Lower lobe of right lung (tissue), 2 donors: ENCODE measurements at places on chromosomes 5 and 9. TPM values are rescaled to one million over a fixed set of nuclear protein-coding genes. Genes with fewer than 3 reads are reported as not detected.

PCDHA12 gene
- 6.6 TPM for total RNA-seq

DNA sequence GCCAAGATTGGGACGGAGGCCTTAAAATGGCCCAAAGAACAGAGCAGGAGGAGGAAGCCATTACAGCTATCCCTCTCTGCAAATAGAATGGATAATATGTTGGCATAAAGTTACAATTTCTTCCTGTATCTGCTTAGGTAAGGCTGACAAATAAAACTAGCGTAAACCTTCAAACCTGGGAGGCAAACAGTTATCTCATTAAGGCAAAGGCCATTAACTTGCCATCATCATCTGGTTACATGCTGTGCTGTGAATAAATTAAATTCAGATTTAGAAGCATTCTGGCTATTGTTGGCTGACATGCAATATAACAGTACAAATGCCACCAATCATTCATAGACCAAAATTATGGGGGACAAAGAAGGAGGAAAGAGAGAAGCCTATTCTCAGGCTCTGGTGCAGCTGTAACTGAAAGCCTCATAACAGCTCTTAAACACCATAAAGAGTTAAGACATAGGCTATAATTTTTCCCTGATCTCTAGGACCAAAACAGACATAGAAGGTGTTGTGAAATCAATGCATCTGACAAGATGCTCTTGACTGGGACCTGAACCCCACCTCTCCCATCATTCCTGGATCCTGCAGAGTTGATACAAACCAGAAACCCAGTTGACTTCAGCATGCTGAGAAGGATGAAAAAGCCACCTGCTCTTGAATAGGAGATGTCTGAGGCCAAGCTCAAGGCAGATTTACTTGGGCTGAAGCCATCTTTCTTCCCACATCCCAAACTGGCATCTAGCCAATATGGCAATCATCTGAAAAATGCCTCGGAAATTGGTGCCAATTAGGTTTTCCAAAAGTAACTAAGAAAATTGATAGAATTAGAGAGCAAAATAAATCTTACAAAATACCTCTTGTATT, 62.5 kb downstream of the PLCXD3 start:
- H3K36me3 ChIP-seq, result no peaks in the 10 kb centered on the region
- no peaks in the 10 kb centered on the region for H3K27me3 ChIP-seq
- no peak overlapping the region for H3K27ac ChIP-seq
- DNase-seq, result no peak
- H3K4me1 ChIP-seq, result no peaks in the 10 kb centered on the region

DNA sequence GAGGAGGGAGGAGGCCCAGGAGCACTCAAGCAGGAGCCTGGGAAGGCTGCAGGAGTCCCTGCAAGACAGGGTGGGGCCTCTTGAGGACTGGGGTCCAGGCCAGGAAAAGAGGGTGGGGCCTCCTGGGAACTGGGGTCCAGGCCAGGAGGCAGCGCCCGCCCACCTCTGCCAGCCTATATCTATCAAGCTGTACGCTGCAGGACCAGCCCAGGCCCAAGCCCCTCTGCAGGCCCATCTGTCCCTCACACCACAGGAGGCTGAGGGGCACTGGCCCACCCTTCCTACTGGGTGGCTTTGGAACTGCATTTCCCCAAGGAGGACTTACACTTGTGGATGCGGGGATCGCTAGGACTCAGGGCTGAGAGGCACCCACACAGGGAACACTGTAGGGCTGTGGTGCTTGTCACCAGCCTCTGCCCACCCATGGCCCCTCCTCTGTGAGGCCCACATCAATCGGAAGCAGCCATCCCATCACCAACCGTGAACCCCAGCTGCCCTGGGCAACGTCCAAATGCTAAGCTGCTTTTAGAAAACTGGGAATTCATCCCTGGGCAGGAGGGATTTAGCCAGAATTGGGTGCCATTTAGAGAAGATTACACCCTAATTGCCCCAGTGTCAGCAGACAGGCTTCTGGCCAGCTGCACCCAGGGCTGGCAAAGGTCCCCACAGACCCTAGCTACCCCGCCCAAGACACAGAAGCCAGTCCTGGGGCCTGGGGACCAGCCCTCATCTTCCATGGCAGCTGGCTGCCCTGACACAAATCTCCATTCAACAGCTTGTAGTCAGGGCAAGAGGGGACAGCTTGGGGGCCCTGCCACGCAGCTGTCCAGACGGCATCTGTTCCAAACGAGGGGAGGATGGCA, 15.3 kb downstream of the BICD2 start:
- peak overlapping the region; percentile 26 for H3K27ac ChIP-seq
- DNase-seq, result no peak
- no peak overlapping the region for H3K4me3 ChIP-seq
- H3K4me1 ChIP-seq, result peaks cover 65% of the 10 kb centered on the region

AFF4 gene
- total RNA-seq, result 68.6 TPM

- no peak overlapping the region for H3K27ac ChIP-seq
- no peaks in the 10 kb centered on the region for H3K4me1 ChIP-seq
- no peaks in the 10 kb centered on the region for H3K27me3 ChIP-seq
- DNase-seq, result no peak
- H3K36me3 ChIP-seq, result no peaks in the 10 kb centered on the region
Observed at GRCh38 chr5:150327139-150327538, 24.4 kb upstream of the ARSI start.

WNK2 gene
- total RNA-seq, result 7.7 TPM

SPATA31D3 gene
- not detected for total RNA-seq

- DNase-seq, result no peak
- peak overlapping the region; percentile 15 for H3K27ac ChIP-seq
- peaks cover 13% of the 10 kb centered on the region for H3K4me1 ChIP-seq
- H3K27me3 ChIP-seq, result no peaks in the 10 kb centered on the region
- no peak overlapping the region for H3K4me3 ChIP-seq
Observed at GRCh38 chr9:13717322-13718054, 438.0 kb upstream of the MPDZ start.

DND1 gene
- 1.2 TPM for total RNA-seq

- no peak overlapping the region for H3K4me3 ChIP-seq
- H3K4me1 ChIP-seq, result peaks cover 11% of the 10 kb centered on the region
- DNase-seq, result no peak
- H3K27me3 ChIP-seq, result no peaks in the 10 kb centered on the region
Observed at GRCh38 chr5:143304836-143305475, 98.5 kb downstream of the NR3C1 start.

CSNK1G3 gene
- 35.2 TPM for total RNA-seq

GRCh38 chr9:82385633-82386032, 397.1 kb downstream of the SPATA31D1 start:
- H3K4me1 ChIP-seq, result no peaks in the 10 kb centered on the region
- H3K27me3 ChIP-seq, result no peaks in the 10 kb centered on the region
- DNase-seq, result no peak
- no peak overlapping the region for H3K4me3 ChIP-seq

DNA sequence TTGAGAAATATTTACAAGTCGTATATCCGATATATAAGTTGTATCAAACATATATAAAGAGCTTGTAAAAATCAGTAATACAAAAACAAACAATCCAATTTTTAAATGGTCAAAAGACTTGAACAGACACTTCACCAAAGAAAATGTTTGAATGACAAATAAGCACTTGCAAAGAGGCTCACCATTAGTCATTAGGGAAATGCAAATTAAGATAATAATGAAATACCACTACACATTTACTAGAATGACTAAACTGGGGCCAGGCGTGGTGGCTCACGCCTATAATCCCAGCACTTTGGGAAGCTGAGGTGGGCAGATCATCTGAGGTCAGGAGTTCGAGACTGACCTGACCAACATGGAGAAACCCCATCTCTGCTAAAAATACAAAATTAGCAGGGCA, 134.6 kb upstream of the HAND1 start:
- H3K36me3 ChIP-seq, result no peaks in the 10 kb centered on the region
- DNase-seq, result no peak
- peaks cover 46% of the 10 kb centered on the region for H3K27me3 ChIP-seq
- H3K27ac ChIP-seq, result no peak overlapping the region
- peaks cover 12% of the 10 kb centered on the region for H3K4me1 ChIP-seq

LRRC26 gene
- 1.0 TPM for total RNA-seq

DNA sequence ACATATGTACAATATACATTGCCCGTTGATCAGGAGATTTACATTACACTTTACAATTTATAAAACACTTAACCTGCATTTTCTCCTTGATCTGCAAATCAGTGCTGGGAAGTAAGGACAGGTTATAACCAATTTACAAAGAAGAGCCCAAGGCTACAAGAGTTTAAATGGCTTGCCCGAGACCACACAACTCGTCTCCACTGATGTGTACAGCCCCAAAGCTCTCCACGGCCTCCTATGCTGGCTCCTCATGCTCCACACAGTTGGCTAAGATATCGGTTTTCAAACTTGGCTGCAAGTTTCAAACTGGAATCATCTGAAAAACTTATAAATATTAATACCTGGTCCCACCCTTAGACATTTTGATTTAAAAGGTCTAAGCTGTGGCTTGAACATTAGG, 10.3 kb downstream of the ACTL7B start:
- no peak for DNase-seq
- H3K4me3 ChIP-seq, result no peak overlapping the region
- H3K27me3 ChIP-seq, result peaks cover 3% of the 10 kb centered on the region
- H3K27ac ChIP-seq, result no peak overlapping the region
- H3K4me1 ChIP-seq, result no peaks in the 10 kb centered on the region

SLC36A3 gene
- not detected for total RNA-seq
